PC-9 (cell line): ENCODE measurements at places on chromosomes 5 and 9.

GRCh38 chr9:121876658-121877271 is 216.3 kb downstream of the TTLL11 start:
- DNase-seq = no peak

GRCh38 chr9:127291246-127291778 is 26.7 kb downstream of the GARNL3 start:
- DNase-seq = no peak

DNA sequence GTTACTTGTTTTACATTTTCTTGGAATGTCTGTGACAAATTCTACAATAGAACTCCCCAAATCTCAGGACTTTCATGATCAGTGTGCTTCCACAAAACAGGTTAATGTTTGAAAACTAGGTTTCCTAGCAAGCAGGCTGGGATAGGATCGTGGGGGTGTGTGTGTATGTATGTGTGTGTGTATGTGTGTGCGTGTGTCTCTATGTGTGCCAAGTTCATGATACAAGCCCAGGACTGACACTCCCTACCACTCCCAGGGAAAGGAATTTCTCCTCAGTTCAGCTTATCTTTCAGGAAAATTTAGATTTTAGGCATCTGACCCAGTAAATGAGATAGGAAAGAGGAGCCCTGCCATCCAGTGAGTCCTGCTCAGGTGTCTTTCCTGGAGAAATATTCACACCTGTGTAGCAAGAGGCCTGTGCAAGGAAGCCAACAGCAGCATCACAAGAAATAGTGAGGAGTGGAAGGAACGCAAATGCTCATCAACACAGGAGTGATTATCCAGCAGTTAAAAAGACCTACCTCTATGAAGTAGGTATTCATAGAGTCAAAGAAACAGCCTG is 13.8 kb upstream of the ABLIM3 start:
- DNase-seq = peak; percentile 61

DNA sequence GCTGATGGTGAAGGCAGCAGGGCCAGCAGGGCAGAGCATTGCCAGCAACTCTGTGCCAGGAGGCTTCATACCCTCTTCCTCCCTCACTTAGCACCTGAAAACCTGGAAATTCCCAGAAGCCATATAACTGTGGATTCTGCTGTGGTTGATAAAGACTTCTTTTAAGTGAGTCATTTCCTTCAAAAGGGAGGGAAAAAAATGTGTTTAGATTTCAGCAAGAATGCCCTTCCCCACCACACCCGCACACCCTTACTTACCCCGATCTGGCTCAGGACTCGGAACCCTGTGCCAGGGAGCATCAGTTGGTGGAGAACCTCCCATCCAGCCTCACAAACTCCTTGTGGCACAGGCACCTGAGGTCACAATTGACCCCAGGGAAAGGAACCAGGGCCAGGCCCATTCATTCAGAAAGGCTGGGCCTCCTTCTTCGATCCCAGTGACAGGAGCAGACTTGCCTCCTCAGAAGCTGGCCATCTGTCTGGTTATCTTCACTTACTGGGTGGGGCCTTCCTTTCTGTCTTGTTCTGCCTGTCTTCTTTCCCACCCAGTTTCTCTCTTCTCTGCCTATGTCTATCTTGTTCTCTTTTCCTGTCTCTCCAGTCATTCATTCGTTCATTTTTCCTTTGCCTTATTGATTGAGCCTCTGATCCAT is 62.6 kb downstream of the PLAC8L1 start:
- peak; percentile 83 for DNase-seq

GRCh38 chr5:43110606-43111170 is 10.0 kb upstream of the ZNF131 start:
- no peak for DNase-seq

DNA sequence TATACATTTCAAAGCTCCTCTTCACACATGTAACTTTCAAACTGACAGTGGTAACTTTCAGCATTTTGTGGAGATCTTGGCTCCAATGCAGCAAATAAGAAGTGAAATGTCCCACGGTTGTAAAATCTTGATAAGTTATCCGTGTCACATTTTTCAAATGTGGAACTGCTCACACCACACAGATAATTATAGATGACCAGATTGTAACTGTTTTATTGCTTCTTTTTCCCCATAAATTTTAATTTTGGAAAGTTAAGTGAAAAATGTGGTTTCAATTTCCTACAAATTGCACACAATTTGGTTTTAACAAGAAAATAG is 347.1 kb downstream of the EBF1 start:
- DNase-seq = no peak

GRCh38 chr9:16986556-16986955 is 116.1 kb upstream of the BNC2 start:
- DNase-seq = no peak
